Sigmoid colon (tissue), 7 donors: ENCODE measurements at places on chromosomes 11 and 22.

DNA sequence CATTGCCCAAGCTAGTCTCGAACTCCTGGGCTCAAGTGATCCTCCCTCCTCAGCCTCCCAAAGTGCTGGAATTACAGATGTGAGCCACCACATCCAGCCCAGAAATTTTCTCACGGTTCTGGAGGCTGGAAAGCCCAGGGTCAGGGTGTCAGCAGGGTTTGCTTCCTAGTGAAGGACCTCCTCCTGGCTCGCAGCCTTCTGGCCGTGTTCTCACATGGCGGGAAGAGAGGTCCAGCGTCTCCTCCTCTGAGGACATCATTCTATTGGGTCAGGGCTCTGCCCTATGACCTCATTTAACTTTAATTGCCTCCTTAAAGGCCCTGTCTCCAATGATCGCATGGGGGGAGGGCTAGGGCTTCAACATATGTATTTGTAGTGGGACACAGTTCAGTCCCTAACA, 38.1 kb downstream of the SDHAF2 start:
- no peak for DNase-seq

DNA sequence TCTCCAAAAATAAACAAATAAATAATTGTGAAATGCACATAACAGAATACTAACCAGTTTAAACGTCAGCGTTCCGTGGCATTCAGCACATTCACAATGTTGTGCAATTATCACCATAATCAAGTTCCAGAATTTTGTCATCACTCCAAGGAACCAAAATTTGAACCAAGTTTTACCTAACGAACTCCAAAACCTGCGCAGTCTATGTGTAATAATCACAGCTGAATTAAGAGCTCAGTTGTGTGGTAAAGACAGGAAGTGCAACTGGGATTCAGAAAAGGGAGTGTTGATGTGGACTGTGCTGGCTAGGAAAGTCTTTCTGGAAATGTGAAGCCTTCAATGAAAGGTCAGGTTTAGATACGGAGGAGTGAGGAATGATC, 5.4 kb upstream of the MCAM start:
- DNase-seq, result no peak

DNA sequence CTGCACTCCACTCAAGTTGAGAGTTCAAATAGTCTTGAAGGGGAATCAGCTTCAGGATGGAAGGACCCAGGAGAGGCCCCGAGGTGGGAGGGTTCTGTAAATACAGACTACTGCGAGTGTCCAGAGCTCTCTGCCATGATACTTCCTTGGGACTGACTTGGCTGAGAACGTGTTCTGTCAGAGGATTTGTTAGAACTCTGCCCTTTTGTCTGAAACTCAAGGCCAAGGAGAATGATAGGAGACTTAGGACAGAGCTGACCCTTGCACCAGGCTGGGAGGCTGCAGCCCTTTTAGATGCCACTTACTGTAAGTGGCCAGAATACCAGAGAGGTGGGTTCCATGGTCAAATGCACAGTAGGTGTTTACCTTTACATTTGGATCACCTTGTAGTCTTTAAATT, 2.9 kb upstream of the ATF4 start:
- no peak for DNase-seq

- no peak for DNase-seq
Observed at GRCh38 chr11:11978098-11978637, 30.3 kb downstream of the DKK3 start.

DNA sequence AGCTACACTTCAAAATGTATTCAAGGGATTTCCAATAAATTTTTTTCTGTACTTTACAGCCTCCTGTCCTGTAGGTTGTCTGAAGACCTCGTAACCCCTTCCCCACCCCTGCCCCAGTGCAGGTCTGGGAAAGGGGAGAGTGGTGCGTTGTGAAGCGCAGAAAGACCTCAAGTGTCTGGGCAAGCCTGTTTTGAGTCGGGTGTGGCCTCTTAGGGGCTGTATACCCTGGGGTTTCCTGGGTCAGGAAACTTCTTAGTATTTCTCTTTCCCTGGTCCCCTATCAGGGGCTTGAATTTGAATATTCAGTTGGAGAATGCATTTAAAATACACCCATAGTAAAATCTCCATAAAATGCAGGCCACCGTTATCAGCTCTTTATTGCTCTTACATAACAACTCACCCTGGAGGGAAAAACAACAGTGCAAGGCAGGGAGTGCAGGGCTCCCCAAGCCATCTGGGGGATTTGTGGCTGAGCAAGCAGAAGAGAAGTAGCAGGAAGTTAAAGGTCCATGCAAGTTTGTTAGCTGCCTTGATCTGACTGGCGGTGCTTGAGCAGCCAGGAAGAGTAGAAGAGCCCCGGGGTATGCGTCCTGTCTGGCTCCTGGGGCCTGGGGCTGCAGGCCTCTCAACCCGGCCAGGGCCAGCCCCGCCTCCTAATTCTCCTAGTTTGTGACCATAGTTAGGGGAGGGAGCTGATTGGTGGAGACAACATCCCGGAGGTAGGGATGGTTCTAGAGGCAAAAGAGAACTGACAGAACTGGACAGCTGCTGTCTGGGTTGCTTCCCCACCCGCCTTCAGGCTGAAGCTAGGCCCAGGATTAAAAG, 25.7 kb downstream of the ARHGAP1 start:
- DNase-seq, result peak; percentile 40

DNA sequence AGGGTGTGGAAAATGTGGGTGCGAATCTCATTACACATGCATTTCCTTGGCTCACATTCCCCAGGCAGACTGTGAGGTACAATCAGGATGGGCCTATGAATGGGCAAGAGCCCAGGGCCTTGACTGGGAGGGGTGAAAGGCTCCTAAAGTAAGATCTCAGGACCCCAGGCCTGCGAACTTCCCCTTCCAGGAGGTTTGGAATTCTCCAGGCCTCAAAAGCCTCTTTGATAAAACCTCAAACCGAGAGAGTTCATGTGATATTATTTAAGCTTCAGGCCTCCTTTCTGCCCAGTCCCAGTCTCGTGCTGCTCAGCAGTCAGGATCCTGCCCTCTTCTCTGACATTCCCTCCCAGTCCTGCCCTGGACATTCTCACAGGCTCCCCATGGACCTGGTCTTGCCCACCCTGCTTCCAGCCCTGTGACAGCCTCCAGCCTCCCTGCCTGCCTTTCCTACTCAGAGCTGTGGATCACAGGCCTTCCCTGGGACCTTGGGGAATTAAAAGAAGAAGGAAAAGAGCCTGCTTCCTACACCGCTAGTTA, 37.3 kb upstream of the TEAD1 start:
- no peak for DNase-seq

DNA sequence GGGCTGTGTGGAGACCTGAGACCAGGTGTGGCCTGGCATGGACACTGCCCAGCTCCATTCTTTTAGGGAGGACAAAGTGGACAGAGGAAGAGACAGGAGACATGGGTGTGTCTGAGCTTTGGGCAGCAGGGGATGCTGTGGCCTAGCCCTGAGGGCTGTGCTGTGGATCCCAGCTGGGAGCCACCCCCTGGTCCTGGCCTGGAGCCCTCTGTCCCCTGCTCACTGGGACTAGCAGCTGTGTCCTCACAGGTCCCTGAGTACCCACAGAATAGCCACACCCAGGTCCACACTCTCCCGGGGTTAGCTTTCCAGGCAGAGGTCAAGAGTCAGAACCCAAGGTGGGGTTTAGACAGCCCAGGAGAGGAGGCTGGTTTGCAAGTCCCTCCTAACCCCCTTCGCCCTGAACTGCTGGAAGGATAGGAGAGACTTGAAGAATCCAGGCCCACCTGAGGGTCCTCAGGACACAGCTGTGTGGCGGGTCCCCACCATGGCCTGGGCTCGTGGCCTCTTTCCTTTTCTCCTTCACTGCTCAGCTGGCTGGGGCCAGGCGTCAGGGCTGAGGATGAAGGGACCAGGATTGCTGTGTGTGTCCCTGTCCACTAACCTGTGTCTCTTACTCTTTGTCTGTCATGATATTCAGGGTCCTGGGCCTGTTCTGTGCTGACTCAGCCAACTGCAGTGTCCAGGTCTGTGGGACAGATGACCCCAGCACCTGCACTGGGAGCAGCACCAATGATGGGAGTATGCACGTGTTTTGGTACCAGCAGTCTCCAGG, 78.5 kb upstream of the VPREB1 start:
- DNase-seq, result no peak

DNA sequence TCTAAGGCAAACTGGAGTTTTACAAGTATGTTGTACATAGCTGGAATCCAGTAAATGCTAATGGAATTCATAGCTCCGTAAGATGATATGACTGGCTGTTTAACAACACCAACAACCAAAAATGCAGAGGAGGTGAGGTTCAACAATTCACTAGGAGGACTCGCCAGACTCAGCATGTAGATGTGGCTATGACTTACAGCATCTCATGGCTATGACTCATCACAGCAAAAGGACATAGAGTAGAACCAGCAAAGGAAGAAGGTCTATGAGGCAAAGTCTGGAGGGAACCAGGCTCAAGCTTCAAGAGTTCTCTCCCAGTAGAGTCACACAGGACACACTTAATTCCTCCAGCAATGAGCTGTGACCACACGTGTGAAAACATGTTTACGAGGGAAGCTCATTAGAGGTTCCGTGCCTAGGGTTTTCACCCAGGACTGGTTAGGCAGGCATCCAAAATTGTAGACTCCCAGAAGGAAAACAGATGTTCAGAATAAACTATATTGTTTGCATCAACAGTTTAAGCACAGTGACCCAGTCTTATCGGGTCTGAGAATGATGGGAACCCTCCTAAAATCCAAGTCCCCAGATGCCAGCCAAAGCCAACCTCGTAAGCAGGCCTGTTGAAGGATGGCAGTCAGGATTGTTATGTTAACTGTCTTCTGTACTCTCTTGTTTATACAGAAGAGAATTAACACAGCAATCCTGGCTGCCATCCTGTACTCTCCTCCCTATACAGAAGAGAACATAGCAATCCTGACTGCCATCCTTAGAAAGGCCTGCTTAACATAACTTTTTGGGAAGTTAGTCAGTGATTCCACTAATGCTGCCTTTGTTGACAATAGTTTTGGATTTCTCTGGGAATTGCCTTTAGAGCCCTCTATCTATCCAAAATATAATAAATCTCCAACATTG, 116.6 kb downstream of the LARGE1 start:
- DNase-seq, result peak; percentile 71

DNA sequence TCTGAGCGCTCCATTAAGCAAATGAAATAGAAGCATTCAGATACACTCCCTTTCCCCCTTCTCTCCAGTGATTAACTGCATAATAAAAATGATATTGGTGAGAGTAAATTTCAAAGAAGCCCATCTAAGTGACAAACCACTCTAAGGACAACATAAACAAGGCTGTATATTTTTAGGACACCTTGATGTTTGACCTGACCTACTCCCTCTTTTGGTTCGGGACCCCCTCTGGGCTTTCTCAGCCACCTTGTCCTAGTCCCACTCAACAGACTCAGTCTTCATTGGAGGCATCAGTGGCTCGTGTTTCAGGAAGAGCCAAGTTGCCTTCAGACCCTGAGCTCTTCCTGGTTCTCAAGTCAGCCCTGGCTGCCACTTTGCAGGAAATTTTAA, 182.3 kb upstream of the NCAM1 start:
- DNase-seq, result no peak

DNA sequence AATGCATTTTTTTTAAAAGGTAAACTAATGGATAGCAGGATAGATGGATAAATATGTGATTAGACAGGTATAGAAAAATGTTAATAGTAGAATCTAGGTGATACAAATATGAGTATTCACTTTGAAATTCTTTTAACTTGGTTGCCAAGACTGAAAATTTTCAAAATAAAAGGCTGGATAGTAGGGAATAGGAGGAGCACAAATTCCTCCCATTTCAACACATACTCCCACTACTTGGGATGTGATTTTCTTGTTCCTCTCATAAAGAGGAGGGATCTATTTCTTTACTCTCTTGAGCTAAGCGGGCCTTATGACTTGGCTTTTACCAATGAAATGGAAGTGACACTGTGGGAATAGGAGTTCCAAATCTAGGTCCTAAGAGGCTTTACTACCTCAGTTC, 35.9 kb downstream of the PIK3C2A start:
- DNase-seq, result no peak

GRCh38 chr22:27875951-27876350, 43.1 kb downstream of the PITPNB start:
- no peak for DNase-seq

DNA sequence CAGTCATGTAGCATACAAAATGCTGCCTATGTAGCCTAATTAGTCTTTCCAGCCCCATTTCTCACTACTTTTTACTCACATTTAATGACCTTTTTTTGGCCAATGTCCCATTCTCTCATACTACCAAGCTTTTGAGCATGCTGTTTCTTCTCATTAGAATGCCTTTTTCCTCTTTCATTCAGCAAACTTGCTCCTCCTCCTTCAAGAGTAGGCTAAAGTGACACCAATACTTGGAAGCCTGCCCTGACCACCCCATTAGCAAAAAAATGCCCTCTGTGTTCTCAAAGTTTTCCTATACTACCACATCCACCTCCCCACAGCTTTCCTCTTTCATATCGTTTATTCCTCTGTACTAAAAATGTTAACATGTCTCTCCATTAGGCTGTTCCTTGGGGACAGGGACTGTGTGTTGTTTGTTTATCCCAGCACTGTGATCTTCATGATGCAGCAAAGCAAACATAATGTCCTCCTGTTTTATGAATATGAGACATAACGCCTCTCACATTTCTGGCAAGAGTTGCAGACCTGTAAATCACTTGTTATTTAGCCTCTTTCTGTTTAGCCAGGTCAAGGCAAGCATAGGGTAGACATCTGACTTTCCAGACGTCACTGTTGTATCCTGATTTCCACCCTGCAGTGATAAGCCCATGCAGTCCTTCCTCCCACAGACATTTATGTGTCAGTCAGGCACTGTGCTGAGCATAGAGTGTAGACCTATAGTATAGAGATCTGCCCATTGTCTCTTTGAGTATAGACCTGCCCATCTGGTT, 62.0 kb upstream of the UCP3 start:
- no peak for DNase-seq

- no peak for DNase-seq
Observed at GRCh38 chr11:44333271-44334218, 23.6 kb upstream of the ALX4 start.

GRCh38 chr11:105152560-105152959, 13.0 kb upstream of the CARD18 start:
- no peak for DNase-seq

DNA sequence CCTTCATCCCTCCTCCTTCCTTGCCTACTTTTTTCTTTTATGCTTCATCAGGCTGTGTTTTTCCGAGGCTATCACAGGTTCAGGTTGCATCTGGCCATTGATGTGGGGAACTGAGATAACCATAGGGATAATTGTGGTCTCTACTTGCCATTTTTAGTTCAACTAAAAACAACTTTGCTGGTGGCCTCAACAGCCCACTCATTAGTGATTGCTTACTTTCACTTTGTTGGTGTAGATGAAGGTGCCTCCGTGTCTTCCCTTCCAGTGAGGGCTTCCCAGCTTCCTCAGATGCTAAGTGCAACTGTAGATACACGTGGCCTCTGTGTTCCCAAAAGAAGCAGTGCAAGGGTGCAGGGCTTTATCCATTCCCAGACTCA, 35.0 kb downstream of the KCNJ1 start:
- no peak for DNase-seq
